ENCODE measurements at places on chromosomes 13 and 19.

DNA sequence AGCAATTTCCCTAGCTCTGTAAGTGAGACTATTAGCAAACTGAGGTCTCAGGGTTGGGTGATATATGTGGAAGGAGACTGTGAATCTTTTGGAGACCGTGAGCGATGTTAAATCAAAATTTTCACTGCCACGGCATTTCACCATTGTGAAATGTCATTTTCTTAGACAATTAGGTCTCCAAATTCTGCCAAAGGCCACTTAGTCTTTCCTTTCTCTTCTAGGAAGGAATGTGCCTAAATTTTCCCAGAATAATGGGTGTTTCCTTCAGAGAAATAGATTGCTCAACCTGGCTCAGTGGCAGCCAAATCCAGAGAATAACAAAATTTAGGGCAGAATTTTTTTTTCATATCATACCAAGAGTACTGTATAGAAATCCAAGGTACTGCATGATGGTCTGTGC, 64.5 kb upstream of the SCEL start:
- DNase-seq, result no peak

- no peak for DNase-seq
These were observed 30.7 kb upstream of the ZFP82 start for GRCh38 chr19:36449059-36449670.

GRCh38 chr19:2352121-2352520, 7.9 kb upstream of the TMPRSS9 start:
- no peak for DNase-seq

DNA sequence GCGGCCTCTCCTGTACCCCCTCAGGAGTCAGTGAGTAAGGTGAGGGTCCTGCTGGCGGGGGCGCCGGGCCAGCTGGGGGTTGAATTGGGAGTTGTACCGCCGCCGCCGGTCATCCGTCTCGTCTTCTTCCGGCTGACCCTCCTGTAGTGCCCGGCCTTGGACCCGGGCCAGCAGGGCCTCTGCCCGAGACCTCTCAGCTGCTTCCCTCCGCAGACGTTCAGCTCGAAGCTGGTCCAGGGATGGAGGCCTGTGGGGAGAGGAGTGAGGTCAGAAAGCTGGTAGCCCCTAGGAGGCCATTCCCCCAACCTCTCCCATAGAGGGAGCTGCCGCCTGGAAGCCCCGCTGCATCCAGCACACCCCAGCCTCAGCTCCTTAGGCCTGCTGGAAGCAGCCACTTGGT, 3.8 kb downstream of the LENG1 start:
- no peak for DNase-seq

DNA sequence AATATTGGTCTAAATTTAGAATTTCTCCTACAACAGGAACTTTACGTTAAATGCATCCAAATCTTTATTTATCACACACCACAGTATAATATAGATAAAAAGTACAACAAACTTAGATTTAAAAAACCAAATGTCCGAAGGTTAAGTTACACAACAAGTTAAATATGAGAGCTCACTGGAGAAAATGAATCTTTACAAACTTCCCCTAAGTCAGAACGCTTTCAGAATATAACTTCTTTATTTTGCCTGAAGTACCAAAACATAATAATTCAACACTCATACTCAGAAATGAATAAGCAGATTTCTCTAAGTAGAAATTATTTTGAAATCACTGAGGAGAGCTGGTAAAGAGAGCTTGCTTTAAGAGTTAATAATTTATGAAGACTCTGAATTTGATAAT, 33.8 kb downstream of the TSC22D1 start:
- no peak for DNase-seq

GRCh38 chr13:114285166-114285808, 3.9 kb downstream of the UPF3A start:
- peak; percentile 60 for DNase-seq

DNA sequence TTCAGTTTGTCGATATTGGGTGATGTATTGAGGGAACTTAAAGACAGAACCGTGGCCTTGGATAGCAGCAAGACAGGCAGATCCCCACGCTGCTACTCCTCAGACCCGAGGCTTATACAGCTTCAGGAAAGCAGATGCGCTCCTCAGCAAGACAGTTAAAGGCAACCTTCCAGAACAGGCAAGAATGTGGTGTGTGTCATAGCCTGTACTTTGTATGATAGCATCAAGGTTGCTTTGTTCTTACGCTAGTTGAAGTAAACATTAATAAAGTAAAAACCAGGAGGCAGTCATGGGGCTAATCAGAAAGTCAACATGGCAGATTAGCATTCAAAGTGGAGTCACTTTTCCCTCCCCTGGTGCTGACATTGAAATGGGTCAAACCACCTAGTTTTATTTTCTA, 473.2 kb downstream of the DCT start:
- no peak for DNase-seq

GRCh38 chr19:35140962-35141836, 1.9 kb upstream of the FXYD7 start:
- DNase-seq, result no peak

DNA sequence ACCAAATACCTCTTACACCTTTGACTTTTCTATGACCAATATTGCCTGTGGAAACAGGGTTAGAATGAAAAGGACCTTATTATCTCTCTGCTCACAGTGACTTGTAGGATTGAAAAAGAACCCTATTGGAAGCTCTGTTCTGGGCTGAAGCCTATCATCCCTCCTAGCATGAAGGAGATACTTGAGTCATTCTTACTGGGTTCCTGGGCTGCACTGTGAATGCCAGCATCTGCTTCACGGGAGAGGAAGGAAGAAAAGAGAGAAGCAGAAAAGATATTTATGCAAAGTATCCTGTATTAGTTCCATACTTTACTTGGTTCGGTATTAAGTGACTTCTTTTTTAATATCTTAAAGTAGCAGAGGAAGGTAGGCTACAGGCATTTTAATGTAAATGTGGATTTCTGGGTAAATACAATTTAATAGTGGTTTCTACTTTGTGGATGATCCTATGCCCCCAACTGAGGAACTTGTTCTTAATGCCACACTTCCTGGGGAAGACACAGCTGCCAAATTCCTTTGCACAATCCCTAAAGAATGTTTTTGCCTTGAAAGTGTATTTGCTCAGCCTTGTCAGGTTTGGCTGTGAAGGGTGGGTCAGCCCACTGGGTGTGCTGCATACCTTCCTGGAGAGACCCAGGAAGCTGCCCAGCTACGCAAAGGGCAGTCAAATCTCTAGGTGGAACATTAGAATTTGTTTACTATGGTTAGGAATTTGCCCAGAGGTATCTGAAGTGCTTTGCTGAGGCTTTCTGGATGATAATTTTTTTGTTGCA, 13.7 kb upstream of the SCEL start:
- no peak for DNase-seq

DNA sequence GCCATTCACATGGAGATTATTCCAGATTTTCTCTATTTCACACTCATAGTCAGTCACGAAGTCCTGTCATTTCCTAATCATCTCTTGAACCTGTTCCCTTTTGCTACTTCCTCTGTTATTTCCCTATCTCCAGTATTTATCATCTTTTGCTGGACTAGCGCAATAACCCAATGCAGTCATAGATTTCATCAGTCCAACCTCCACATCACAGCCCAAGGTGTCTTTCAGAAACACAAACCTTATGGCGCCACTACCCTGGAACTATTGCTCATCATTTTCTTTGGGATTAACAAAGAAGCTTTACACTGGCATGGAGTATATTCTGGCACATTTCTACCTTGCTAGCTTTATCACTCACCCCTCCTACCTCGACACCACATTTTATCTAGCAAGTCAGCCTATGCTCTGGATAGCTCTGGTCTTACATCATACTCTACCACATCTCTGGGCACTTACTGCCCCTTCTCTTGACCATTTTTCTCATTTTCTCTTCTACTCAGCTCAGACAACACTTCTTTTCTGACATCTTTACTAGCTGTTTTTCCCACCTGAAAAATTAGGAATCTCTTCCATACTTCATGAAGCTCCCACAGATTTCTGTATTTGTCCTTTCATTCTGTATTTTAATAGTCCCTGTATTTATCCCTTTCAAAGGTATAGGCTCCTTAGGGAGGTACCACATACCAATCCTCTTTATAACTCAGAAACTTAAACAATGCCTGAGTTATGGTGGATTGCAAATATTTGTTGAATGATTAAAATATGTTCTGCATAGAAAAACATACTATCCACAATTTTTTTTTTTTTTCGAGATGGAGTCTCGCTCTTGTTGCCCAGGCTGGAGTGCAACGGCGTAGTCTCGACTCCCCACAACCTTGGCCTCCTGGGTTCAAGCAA, 534.7 kb downstream of the KLF12 start:
- DNase-seq, result no peak

- no peak for DNase-seq
These were observed 1.1 kb downstream of the AKAP8L start for GRCh38 chr19:15417699-15418098.

- DNase-seq, result no peak
These were observed 215.2 kb downstream of the NBEA start for GRCh38 chr13:35157143-35157755.

- DNase-seq, result no peak
These were observed 78.9 kb upstream of the ANKRD10 start for GRCh38 chr13:110993788-110994187.
